Glomerular endothelial cell (primary cell): ENCODE measurements at places on chromosomes 12 and 14. TPM values are rescaled to one million over a fixed set of nuclear protein-coding genes. Genes with fewer than 3 reads are reported as not detected.

Gene KRT85
- total RNA-seq = not detected in 2 replicates

Gene MNAT1
- 35.8 and 36.7 TPM in 2 replicates for total RNA-seq

Gene NRL
- 0.70 and 4.9 TPM in 2 replicates for total RNA-seq

DNA sequence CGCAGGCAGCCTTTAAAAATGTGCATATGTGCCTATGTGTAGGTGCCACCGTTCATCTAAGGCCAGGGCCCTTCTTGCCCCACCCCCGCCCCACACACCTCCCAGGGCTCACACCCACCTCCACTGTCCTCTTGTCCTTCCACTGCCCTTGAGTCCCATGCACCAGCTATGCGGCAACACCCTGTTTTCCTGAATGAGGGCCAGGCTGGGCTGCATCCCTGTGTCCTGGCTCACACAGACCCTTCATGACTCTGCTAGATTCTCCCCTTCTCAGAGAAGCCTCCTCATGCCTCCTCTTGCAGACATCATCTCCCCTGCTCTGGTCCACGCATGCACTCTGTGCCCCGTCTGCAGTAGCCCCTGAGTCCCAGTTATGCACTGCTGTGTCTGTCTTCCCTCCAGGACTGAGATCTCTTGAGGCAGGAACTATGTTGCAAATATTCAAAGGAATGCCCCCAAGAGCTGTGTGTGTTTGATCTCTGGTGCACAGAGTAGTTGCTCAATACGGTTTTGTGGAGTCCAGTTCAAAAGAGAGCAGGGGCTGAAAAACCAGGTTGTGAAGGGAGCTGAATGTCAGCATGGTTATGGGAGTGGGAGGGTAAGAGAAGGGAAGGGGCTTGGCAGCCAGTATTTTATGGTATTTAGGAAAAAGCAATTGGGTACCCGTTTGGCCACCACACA, 47.3 kb upstream of the ESRRB start:
- DNase-seq = no peak

Gene NDRG2
- 2.6 and 3.1 TPM in 2 replicates for total RNA-seq

Gene KRT77
- total RNA-seq = not detected in 2 replicates

DNA sequence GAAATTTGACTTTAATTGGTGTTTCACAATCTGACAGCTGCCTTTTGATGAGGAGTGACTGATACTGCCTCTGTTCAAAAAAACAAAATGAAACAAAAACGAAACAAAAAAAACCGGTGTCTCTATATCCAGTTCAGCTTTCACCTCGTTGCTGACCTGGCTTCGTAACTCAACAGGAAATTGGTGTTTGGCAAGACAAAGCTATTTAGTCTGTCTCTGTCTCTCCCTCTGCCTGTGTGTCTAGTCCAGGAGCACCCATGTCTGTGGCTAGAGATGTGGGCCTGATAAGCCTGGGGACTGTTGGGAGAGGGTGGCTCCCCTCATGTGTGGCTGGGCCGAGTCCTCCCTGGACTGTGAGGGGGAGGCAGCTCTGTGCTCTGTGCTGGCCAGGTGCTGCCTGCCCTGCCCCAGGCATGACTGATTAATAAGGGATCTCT, 11.3 kb downstream of the CACNA1C start:
- DNase-seq = no peak

Gene TGM1
- 0.64 and 2.5 TPM in 2 replicates for total RNA-seq

Gene FAM181A
- total RNA-seq = not detected in 2 replicates

- DNase-seq = no peak
Observed at GRCh38 chr12:76863837-76864236, 15.0 kb downstream of the CSRP2 start.

DNA sequence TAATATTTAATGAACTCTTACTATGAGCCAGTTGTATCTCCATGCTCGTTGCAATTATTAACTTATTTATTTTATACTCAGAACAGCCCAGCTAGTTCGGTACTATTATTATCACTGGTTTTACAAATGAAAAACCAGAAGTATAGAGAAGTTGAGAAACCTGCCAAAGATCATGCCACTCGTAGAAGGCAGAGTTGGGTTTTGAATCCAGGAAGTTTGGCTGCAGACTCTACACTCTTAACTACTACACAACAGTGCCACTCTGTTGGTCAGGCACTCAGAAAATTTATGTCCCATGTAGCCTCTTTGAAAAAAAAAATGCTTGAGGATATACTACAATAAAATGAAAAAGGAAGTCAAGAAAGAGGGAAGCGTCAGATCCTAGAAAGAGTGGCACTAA, 71.5 kb upstream of the ARID2 start:
- no peak for DNase-seq

Gene TBX3
- 6.8 and 6.9 TPM in 2 replicates for total RNA-seq

GRCh38 chr12:21849878-21850277, 75.4 kb upstream of the KCNJ8 start:
- no peak for DNase-seq

DNA sequence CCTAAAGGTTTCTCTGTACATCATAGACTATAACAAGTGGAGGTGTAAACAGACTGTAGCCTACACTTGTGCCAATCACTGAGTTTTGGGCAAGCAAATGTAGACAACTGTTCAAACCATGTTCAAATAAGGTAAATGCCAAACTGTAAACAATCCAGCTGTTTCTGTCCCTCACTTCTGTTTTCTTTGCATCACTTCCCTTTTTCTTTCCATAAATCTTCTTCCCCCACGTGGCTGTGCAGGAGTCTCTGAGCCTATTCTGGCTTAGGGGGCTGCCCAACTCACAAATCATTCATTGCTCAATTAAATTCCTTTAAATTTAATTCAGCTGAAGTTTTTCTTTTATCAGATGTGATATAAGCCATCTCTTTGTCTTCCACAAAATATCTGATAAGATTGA, 65.1 kb upstream of the CPM start:
- no peak for DNase-seq

DNA sequence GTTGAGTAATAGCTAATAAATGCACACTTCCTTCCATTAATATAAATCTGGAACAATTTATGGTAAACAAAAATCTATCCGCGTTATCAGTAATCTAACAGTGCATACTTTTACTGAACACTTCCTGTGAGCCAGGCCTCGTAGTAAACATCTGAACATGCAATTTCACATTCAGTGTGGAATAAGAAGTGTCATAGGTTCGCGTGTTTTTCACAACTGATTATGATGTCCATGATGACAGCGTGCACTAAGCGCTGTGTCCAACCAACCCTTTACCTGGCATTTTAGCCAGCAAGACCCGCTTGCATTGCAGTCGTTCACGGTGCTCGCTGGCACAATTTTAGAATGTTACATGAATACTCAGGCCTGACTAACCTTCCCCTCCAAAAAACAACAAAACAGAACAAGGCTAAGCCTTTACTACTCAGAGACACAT, 2.1 kb downstream of the PNMA1 start:
- no peak for DNase-seq

GRCh38 chr14:68949601-68949965, 29.5 kb downstream of the ACTN1 start:
- DNase-seq = no peak

Gene PLEKHG3
- total RNA-seq = 13.9 and 16.7 TPM in 2 replicates

Gene NTN4
- total RNA-seq = 104 and 211 TPM in 2 replicates

Gene SLC17A8
- total RNA-seq = not detected in 2 replicates

DNA sequence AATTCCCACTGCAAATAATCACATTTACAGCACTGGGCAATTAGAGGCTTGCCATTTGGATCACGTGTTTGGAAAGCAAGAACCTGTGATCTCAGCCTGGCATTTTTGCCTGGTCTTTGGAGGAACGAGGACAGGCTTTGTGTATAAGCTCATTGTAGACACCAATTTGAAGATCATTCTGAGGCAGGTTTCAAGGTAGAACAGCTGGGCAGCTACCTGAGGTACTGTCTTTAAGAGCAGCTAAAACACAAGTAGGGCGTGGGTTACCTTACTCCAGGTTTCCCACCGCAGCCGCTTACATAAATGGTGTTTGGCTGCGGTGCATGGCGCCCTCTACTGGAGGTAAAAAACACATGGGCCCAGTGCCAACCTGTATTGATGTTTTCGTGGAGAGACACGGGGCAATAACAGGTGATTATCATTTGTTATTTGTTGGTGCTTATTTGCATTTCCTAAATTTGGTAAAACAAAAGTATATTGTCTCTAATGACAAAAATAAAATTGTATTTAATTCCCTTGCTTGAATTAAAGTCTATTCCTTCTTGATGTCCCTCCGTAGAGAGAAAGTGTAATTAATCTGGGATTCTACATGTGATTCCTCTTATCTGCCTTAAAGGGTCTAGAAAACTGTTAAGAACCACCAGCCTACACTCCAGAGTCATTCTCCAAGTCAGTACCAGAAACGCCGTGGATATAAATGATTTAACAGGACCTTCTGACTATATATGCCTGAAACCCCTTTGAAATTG, 69.7 kb downstream of the SVOP start:
- DNase-seq = peak; percentile 20

DNA sequence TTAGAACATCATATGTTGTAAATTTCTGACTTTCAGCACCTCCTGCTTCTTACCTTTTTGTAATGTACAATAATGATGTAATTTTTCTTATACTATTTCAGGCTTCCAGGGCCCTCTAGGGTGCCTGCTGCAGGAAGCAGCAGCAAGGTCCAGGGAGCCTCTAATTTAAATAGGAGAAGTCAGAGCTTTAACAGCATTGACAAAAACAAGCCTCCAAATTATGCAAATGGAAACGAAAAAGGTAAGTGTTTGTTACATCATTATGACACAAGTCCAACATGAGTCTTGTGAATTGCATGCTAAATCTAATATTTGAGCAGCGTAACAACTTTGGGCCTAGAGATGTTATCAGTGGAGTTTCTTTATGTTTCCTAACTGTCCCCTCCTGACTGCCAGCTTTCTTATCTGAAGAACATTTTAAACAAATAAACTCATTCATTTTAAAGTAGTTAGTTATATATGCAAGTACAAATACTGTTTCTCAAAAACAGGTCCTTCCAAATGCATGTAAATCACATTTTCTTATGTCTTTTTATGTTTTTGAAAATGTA, 167.6 kb downstream of the NAV3 start:
- DNase-seq = no peak

GRCh38 chr12:27571463-27571862, 47.5 kb downstream of the PPFIBP1 start:
- DNase-seq = no peak

Gene RTL1
- total RNA-seq = 0.10 TPM in 1 of 2 replicates, not detected in the other

GRCh38 chr12:27592548-27592947, 68.5 kb downstream of the PPFIBP1 start:
- DNase-seq = no peak

DNA sequence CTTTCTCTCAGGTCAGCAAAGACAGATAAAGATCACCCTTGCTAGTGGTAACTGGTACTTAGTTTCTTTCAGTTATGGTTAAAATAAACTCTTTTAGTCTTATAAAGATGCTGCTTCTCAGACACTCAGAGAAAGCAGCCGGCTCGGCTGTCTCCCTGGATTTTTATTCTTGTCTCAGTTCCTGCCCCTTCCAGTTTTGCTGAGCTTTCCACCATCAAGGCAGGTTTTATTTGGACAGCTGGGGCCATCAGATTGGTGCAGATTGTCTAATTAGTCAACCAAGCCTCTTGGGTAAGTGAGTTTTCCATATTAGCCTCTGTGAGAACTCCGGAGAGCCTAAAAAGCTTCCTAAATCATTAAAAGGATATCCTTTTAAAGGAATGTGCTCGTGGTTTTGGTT, 130.8 kb upstream of the BMP4 start:
- DNase-seq = no peak

DNA sequence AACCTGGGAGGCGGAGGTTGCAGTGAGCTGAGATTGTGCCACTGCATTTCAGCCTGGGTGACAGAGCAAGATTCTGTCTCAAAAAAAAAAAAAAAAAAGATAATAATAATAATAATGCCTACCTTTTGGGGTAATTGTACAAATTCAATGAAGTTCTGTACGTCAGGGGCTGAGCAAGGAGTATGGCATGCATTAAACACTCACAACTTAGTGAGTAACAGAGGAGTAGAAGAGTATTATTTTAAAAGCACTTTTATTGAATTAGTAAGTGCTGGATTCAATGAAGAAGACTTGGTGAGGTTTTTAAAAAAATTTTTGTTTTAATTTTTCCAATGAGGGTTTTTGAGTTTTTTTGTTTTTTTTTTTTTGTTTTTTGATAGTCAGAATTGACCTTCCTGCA, 783.6 kb upstream of the TBX3 start:
- DNase-seq = no peak

- DNase-seq = no peak
Observed at GRCh38 chr14:91867316-91867988, at the start of gene TC2N. TC2N (minus strand) TSS chr14:91867536; CDS start chr14:91813769, 53,767 bp downstream.

DNA sequence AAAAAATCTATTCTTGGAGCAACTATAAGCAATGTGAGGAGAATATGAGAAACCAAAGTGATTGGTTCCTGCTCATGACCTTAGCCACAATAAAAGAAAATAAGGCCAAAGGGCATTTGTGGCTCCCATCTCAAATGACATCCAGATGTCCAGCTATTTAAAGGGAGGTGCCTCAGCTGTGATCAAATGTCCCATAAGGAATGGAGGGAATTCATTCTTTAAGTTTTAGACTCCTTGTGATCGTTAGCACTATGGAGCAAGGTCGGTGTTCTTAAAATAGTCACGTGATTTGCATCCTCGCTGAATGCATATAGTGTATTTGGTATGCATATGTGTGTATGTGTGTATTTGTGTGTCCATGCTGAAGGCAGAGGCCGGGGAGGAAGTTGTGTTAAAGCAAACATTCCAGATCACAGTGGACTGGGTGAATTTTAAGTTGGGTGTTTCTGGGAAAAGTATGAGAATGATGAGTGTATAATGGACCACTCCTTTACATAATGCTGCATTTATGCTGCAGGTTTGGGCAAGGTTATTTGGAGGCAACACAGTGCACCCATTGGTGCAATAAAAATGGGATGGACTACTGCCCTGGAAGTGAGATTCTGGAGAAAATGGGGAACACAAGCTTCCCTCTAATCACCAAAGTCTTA, 5.6 kb upstream of the E2F7 start:
- no peak for DNase-seq

DNA sequence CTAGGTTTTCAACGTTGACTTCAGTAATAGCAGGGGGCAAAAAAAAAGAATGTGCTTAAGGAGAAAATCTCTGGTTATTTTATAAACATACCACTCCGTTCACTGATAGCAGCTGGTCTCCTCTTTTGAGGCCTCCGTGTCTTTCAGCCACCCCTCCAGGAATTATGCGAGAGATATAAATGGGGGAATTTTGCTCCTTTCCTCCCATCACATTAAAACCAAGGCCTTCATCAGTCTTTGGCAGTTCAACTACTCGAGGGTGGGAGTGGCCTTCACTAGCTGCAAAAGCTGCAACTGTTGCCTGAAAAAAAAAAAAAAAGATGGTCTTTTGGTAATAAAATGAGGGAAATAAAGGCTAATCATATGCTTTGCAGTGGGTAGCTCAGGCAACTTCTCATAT, 92.1 kb downstream of the LIN7A start:
- DNase-seq = no peak

Gene SLC15A5
- total RNA-seq = not detected in 2 replicates

GRCh38 chr12:56528846-56529245, 7.2 kb downstream of the RBMS2 start:
- no peak for DNase-seq

GRCh38 chr12:83538361-83538965, 851.8 kb downstream of the TMTC2 start:
- no peak for DNase-seq

Gene PTPRB
- 58.9 and 147 TPM in 2 replicates for total RNA-seq

Gene RNASE1
- 215 and 387 TPM in 2 replicates for total RNA-seq

DNA sequence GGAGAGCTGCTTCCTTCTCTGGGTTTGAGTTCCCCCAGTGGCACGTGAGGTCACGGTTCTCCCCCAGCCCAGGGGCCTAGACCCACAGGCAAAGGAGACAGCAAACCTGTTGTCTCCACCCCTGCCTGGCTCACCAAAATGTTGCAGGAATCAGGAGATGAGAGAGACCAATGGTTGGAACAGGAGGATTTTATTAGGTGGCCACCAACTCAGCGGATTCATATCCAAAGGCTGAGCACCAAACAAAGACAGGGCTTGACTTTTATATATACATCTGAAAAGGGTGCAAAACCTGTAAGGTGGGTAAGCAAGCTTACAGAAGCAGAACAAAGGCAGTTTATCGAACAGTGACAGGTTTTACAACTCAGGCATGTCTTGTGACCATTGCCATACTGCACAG, 9.2 kb upstream of the ADAM21 start:
- no peak for DNase-seq
